ENCODE measurements at places on chromosomes 7 and 10.

GRCh38 chr7:132420527-132420926 lies 155.7 kb downstream of the PLXNA4 start:
- DNase-seq: no peak

GRCh38 chr7:108049962-108050361 lies 47.0 kb upstream of the LAMB1 start:
- no peak for DNase-seq

GRCh38 chr10:133329491-133330202 lies 7.0 kb downstream of the CALY start:
- DNase-seq: peak; percentile 79

DNA sequence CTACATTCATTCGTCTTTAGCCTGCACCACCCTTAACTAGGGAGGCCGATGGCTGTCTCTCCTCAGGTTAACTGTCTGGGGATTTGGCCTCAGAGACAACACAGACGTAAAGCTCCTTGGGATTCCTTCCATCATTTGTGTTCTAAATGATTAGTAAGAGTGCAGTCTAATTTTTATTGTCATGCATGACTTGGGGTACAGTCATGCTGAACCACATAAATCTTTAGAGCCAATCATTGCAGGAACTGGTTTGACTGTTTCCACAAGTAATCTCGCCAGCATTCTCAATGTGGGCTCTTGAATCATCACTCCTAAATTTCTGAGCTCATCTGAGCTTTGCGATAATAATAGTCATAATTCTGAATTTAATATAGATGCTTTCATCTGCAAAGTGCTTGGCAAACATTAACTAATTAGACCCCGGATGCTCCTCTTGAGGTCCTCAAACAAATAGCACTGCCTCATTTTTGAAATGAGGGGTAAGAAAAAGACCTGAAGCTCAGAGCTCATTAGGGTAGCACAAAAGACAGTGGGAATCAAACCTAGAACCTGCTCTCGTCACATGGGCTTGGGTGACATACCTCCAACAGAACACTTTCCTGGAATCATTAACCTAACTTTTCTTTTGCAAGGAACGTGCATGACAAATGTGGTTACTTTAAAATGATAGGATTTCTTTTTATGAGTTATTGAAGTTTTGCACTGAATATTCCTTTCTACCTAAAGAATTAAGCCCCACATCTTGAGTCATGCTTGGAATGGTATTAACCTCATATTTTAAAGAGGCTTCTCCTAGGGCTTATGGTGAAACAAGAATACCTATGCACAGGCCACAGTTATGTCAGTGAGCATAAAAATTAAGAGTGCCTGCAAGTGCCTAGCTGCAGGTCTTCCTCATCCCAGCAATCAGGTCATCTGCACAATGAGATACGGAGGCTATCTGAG lies 118.9 kb upstream of the NRP1 start:
- DNase-seq: no peak

- no peak for DNase-seq
These were observed 142.6 kb upstream of the KAT6B start for GRCh38 chr10:74683621-74684364.

- no peak for DNase-seq
These were observed 5.4 kb upstream of the ZNF398 start for GRCh38 chr7:149141893-149142292.

- DNase-seq: no peak
These were observed 44.6 kb upstream of the TSPAN13 start for GRCh38 chr7:16708980-16709379.

DNA sequence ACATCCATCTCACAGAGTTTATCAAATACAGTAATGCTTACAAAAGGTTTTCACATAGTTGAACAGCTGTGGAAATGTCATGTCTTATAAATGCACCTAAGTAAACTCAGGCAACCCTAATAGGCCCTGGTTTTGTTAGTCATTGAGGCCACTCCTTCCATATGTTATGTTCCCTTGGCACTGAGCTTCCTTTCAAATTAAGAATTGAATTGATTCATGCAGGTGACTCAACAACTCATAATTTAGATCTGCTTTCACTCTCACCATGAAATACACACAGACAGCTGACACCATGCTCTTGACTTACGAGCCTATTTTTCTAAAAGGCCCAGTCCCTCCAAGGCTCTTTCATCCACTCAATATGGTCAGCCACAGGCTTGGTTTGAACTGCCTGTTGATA lies 476.9 kb downstream of the KCNMA1 start:
- DNase-seq: no peak

DNA sequence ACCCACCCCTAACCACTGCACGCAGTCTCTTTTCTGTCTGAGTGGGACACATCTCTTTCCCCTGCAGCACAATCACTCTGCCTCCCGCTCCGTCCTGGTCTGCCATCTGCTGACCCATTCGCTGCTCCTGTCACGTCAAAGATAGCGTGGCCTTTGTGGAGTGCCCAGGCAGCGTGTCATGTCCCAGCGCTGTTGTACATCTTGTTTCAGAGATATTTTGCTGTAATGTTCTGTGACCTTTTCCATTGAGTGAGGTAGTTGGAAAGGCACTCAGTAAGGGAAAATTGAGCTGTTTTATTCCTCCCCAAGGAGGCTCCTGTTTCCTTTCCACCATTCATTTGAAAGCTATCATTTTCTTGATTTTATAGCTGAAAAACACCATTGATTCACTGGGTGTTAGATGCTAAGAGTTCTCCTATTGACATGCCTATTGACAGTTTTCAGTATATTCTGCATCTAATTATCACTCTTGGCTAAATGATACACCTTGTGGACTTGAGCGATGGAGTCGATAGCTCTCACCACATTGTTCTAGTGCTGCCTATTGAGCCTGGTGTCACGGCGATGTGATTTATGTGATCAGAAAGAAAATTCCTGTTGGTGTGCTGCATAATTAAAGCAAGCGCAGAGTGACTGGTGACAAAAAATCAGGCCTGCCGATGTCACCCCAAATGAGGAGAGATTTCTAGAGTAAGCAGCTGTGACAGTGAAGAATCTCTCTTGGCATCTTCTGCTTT lies 372.6 kb downstream of the LRMDA start:
- no peak for DNase-seq

DNA sequence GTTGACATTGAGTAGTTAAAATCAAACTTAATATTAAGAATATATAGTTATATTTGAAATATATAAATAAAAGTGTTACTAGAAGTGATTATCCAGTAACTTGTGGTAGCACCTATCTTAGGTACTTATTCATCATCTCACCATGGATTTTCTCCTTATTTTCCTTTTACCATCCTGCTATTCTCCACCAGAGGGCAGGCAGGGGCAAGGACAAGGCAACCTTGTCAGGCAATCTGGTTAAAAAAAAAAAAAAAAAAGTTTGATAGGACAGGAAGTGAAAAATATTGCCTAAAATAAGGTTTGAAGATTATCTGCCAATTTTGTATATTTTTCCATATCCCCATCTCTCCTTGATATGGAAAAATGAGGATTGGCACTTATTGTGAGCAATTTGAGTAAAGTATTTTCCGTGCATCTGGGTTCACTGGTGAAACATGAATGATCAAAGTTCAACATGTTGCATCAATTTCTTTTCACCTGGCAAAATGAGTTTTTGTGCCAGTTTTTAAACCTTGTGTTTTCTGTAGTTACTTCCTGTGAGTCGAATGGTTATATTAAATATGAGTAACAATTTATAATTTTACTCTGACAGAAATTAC lies 256.7 kb downstream of the AGMO start:
- no peak for DNase-seq

DNA sequence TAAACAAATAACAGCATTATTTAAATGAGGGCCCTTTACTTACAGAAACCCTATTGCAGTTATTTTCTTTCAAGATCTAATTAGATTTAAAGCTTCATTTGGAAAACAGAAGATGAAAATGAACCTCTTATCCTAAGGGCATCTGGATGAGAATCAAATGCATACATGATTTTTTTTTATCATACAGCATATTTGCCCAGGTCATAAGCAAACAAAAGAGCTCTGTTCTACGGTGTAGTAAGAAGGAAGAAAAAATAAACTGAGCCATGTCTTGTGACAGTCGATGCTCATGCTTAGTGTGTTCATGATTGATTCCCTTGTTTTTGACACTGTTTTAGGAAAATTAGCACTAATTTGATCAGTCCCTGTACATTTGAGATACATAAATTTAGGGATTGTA lies 202.6 kb upstream of the RNF32 start:
- no peak for DNase-seq

DNA sequence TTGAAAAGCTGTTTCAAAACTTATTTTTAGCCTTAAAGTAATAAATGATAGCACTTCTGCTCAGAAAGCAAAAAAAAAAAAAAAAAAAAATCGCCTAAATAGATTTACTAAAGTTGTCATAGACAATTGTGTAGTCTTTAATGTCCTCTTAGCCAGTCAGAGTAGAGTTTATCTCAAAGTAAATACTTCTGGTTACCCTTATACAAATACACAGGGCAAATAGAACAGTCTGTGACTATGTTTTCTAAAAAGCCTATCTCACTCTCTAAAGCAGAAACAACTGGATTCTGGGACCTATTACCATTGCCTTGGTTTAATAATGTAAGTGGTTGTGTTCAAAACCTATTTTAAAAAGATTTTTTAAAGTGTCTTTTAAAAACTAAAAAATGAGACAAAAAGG lies 156.2 kb upstream of the THSD7A start:
- DNase-seq: no peak

DNA sequence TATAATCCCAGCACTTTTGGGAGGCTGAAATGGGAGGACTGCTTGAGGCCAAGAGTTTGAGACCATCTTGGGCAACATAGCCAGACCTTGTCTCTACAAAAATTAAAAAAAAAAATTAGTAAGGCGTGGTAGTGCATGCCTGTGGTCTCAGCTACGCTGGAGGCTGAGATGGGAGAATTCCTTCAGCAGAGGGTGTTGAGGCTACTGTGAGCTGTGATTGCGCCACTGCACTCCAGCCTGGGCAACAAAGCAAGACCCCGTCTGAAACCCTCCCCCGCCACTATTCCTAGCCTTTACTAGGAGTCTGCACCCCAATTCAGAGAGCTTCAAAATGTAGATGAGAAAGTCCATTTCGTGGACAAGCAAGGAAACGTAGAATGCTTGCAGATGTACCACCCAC lies 95.2 kb downstream of the PRPF18 start:
- no peak for DNase-seq

DNA sequence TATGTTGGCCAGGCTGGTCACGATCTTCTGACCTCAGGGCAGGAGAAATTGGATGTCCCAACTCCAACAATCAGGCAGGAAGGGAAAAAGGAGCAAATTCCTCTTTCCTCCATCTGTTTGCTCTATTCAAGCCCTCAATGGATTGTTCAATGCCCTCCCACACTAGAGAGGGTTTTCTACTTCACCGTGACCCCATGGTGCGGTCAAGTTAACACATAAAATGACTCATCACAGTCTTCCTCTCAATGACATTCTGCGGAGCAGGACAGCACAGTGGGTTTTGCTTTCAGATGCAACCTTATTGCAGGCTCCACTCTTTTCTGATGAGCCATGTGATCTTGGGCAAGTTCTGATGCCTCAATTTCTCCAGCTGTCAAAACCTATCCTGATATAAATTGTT lies 364.9 kb downstream of the ANKRD30A start:
- no peak for DNase-seq

DNA sequence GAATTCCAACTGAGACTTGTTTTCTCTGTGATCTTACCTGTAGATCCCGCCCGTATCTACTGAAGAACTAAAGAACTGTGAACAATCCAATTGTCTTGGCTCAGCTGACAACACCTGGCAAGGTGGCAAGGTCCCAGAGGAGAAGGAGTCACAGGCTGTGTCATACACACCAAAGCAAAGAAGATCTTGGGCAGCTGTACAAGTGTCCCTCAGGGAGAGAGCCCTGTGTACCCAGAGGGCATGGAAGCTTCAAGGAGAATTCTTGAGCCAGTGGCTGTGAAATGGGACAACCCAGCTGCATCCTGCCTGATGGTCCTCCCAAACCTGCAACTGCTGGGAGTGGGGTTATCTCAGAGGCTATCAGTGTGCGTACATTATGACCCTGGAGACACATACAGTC lies 46.7 kb upstream of the TECTB start:
- no peak for DNase-seq

GRCh38 chr10:89697946-89698345 lies 3.4 kb upstream of the KIF20B start:
- DNase-seq: no peak

DNA sequence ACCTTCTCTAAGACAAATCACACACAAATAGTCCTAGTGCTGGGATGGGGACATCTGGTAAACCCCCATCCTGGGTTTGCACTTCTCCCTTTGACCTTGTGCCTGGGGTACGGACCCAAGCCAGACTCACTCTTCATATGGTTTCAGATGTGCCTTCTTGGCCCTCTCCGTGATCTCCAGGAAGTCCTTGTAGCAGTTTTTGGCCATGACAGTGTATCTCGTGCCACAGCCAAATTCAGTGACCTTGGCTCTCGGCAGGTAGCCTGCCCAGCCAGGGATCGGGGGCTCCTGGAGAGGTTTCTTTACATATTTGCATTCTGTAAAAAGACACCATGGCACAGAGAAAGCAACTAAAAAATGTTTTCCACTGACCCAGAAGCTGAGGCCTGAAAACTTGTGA lies 43.9 kb downstream of the PNLIPRP2 start:
- no peak for DNase-seq

DNA sequence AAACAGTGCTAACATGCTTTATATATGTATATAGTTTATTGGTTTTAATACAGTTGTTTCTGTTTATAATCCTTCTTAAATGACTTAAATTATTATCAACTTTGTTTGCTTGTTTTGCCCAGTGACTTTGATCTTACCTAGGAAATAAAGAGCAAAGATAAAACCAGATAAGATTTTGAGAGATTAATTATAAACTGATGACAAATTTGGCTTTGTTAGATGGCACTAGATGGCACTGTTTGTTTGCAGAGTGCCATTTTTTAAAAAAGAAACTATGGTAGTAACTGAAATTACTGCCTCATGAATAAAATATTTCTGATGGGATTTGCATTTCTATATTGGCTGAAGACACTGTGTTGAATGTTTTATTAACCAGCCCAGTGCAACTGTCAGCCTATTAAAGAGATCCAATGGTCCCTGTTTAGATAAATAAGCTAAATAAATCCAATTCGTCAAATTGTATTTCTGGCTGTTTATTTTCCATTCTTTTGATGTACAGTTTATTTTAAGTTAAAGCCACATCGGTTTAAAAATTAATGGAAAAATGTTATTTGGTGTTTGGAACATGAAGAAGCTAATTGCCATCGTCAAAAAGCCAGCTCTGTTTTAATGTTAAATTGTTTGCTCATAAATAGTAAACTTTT lies 28.7 kb downstream of the VTI1A start:
- no peak for DNase-seq

DNA sequence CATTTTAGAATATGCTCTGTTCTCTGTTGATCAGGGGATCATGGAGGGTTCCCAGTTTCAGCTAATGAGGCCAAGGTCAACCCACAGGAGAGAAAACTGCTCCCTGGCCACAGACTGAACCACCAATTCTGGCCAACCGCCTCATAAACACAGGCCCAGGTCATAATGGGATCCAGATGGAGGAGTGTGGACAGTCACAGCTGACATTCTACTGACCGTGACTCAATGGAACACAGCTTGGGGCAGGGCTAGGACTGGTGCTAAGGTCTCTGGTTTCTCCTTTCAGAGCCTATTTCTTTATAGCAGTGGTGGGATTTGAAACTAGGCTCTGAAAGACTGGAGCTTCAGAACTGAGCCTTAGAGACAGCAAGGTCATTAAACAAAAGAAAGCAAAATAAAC lies 68.3 kb downstream of the HIPK2 start:
- no peak for DNase-seq

GRCh38 chr10:99930731-99931550 lies 78.8 kb downstream of the DNMBP start:
- no peak for DNase-seq

GRCh38 chr7:100008525-100008924 lies 6.9 kb upstream of the ZKSCAN1 start:
- no peak for DNase-seq

GRCh38 chr7:35450456-35451214 lies 196.7 kb upstream of the TBX20 start:
- DNase-seq: no peak
